ENCODE measurements at places on chromosomes 1 and 21.

- DNase-seq: no peak
These were observed 107.7 kb downstream of the POU2F1 start for GRCh38 chr1:167328306-167328815.

GRCh38 chr1:157932069-157932468, 61.4 kb upstream of the KIRREL1 start:
- DNase-seq: peak; percentile 37

GRCh38 chr21:36698385-36698980, 432 bp upstream of the SIM2 start:
- DNase-seq: no peak

- DNase-seq: no peak
These were observed 2.0 kb downstream of the AGO3 start for GRCh38 chr1:35932941-35933340.

DNA sequence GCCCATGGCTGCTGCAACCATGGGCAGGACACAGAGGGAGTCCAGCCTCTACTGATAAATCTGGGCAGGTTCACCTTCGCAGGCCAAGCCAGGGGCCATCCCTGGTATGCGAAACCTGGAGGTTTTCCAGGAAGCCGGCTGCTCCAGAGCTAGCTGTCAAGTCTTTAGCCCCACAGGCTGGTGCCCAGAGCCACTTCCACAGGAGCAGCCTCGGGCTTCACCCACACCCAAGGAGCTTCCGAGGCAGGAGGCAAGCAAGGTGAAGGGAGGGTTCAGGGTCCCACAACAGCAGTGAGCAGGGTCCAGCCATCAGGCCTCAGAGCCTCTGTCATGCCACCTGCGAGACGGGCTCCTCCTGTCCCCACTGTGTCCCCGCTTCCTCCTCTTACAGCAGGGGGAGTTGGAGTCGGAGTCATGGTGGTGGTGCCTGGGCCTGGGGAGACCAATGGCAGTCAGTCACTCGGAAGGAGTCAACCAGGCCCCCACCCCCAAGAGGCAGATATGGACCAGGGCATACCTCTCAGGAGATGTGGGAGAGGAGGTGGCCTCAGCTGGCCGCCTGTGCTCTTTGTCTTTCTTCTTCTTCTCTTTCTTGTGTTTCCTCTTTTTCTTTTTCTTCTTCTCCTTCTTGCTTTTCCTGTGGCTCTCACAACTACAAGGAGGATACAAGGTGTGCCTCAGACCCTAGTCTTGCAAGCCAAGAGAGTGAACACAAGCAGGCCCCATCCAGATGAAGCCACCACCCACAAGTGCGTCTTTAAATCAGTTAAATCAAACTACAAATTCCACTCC, 2.1 kb downstream of the C1orf35 start:
- DNase-seq: no peak

GRCh38 chr1:27979151-27979858, 19.5 kb downstream of the XKR8 start:
- peak; percentile 69 for DNase-seq

- DNase-seq: no peak
These were observed 2.7 kb downstream of the PRMT2 start for GRCh38 chr21:46637952-46638746.

DNA sequence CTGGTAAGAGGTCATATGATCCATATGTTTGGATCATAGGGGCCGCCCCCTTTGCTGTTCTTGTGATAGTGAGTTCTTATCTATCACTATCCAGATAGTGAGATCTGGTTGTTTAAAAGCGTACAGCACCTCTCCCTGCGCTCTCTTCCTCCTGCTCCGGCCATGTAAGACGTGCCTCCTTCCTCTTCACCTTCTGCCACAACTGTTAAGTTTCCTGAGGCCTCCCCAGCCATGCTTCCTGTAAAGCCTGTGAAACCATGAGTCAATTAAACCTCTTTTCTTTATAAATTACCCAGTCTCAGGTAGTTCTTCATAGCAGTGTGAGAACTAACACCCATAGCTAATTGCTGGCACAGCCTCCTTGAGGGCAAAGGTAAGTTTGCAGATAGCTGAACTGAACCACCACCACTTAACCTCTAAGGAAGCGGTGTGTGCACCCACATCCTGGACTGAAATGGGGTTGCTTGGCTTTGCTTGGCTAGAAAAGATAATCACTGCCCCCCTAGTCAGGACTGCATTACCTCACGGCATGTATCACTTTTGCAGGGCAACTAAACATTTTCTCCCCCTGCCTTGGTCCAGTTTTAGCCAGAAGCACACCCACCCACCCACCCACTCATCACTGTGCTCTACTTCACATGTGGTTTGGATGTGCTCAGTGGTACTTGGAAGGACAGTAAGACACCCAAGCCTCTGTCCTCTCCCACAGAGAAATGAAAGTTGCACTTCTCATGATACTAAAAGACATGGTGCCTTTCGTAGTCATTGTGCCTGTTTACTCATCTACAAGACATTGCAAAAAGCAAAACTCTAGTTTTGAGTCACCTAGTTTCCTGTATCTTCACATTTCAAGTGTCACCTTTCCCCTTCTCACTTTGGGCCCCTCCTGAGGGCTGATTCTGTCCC, 23.1 kb upstream of the PTAFR start:
- no peak for DNase-seq

GRCh38 chr1:208868554-208868953, 624.4 kb upstream of the PLXNA2 start:
- DNase-seq: peak; percentile 65

DNA sequence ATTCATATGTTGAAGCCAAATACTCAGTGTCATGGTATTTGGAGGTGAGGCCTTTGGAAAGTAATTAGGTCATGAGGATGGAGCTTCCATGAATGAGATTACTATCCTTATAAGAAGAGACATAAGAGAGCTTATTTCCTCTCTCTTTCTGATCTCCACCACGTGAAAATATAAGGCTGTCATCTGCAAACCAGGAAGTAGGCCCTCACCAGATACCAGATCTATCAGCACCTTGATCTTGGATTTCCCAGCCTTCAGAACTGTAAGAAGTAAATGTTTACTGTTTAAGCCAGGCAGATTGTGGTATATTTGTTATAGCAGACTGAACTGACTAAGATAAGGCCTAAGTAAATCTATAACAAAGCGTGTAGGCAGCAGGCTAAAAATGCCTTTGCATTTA, 25.3 kb downstream of the RBM11 start:
- DNase-seq: no peak

DNA sequence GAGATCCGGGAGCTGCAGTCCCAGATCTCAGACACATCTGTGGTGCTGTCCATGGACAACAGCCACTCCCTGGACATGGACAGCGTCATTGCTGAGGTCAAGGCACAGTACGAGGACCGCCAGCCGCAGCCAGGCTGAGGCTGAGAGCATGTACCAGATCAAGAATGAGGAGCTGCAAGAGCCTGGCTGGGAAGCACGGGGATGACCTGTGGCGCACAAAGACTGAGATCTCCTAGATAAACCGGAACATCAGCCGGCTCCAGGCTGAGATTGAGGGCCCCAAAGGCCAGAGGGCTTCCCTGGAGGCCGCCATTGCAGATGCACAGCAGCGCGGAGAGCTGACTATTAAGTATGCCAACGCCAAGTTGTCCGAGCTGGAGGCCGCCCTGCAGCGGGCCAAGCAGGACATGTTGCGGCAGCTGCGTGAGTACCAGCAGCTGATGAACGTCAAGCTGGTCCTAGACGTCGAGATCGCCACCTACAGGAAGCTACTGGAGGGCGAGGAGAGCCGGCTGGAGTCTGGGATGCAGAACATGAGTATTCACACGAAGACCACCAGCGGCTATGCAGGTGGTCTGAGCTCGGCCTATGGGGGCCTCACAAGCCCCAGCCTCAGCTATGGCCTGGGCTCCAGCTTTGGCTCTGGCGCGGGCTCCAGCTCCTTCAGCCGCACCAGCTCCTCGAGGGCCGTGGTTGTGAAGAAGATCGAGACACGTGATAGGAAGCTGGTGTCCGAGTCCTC, 25.5 kb downstream of the ETV3L start:
- peak; percentile 60 for DNase-seq

- no peak for DNase-seq
These were observed 4.6 kb upstream of the CD1A start for GRCh38 chr1:158249646-158250045.

DNA sequence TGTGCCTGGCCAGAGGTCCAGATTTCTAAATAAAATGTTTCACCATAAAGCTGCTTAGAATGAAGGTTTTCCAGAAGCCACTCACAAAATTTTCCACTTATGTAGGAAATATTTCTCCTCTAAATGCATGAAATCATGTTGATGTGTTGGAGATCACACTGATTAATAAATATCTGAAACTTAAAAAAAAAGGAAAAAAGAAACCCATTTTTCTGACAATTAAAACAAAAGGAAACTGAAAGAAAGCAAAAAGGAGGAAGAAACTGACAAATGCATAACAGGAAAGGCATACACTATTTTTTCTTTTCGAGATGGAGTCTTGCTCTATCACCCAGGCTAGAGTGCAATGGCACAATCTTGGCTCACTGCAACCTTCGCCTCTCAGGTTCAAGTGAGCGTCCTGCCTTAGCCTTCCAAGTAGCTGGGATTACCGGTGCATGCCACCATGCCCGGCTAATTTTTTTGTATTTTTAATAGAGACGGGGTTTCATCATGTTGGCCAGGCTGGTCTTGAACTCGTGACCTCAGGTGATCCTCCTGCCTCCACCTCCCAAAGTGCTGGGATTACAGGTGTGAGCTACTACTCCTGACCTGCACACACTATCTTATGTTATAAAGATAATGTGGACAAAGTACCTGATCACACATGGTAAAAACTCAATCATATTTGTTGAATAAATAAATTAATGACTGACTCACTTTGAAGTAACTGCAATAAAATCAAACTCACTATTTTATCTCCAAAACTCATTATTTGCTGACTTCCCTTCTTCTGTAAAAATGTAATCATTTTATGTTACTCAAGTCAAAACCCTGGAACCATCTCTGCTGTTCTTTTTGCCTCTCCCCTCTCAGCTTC, 149.8 kb upstream of the NR5A2 start:
- no peak for DNase-seq

GRCh38 chr1:245008761-245009160, 144.4 kb upstream of the HNRNPU start:
- DNase-seq: peak; percentile 13

DNA sequence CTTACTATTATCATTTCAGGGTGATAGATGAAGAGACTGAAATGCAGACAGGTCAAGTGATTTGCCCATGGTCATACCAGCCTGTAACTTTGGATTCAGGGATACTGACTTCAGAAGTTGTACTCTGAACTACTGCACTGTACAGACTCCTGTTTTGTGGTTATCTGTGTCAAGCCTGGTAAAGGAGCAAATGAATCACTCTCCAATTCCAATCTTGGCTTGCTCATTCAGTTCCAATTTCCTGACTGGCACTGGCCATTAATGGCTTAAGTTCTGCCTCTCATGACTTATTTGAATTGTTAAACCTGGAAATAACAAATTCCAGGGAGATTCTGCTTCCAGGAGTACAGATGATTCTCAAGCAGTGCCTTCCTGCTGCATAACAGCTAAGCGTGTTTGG, 45.4 kb upstream of the PLD5 start:
- DNase-seq: no peak

DNA sequence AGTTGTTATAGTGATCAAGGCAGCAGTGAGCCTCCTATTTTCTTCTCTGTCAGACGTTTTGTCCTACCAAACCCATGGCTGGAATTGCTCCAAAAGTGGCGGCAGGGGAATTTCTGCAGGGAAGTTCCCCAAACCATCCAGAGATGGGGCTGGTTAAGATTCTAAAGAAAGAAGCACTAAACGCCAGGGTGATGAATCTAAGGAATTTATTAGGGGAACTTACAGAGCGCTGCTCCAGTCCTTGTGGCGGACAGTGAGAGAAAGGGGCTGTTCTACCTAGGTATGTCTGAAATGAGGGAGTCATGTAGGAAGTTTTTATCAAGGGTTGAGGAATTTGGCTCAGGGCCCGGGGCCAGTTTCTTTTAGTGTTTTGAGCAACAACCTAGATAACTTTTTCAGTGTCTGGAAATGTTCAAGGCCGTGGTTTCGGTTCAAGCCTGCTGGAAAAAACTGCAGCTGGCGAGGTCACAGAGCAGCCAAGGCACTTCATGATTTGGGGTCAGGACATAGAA, 222.4 kb upstream of the B3GALT2 start:
- DNase-seq: peak; percentile 97

GRCh38 chr1:100005424-100005823, 35.6 kb downstream of the SLC35A3 start:
- DNase-seq: no peak

GRCh38 chr1:26096471-26096870, 15.2 kb upstream of the PDIK1L start:
- DNase-seq: no peak

DNA sequence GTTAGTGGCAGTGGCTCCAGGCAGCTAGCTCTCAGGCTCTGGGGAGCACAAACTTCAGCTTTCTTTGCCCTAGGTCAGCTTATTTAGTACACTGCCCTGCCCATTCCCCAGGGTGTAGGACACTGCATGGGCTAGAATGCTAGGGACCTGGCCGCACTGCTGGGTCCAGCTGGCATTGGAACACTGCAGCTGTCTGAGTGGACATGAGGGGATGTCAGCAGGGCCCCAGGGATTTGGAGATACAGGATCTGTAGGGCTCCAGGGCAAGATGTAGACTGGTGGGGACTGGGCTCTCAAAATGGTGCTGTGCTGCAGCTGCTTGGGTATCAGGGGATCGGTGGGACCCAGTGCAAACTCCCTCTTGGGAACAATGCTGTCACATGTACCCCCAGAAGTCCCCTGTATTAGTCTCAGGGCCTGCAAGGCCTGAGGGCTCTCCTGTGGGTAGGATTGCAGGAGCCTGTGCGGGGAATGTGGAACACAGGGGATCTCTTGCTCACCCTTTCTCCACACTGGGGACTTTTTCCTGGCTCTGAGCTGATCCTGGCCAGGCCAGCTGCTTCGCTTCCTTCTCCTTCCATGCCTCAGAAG, 25.2 kb upstream of the TTC22 start:
- DNase-seq: no peak

DNA sequence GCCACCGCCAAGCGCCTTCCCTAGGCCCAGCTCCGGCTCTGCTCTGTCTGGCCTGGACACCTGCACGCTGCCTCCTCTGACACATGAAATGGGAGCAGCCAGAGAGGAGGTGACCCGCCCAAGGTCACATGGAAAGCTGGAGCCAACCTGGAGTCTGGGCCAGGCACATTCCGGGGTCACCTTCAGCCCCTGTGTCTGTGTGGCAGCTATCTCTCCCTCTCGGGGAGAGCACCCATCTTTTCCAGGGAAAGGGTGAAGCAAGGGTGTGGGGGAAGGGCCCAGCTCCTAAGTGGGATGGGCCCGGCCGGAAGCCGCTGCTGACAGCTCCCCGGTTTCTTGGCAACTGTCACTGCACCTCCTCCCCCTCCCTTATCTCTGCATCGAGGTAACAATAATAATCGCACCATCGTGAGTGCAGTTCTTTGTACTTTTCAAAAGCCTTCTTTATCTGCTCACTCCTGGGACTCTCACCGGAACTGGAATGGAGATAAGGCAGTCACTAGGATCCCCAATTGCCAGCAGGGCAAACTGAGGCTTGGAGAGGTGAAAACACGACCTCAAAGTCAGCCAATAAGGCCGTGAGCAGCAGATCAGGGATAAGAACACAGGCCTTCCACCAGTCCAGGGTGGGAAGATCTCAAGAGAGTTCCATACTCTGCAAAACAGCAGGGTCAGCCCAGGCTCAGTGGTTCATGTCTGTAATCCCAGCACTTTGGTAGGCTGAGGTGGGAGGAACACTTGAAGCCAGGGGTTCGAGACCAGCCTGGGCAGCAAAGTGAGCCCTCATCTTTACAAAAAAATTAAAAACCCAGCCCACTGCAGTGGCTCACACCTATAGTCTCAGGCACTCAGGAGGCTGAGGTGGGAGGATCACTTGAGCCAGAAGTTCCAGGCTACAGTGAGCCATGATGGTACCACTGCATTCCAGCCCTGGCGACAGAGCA, 36.9 kb downstream of the RAP1GAP start:
- no peak for DNase-seq

All from fibroblast of upper back skin (primary cell).